ENCODE measurements at places on chromosomes 3 and 15.

DNA sequence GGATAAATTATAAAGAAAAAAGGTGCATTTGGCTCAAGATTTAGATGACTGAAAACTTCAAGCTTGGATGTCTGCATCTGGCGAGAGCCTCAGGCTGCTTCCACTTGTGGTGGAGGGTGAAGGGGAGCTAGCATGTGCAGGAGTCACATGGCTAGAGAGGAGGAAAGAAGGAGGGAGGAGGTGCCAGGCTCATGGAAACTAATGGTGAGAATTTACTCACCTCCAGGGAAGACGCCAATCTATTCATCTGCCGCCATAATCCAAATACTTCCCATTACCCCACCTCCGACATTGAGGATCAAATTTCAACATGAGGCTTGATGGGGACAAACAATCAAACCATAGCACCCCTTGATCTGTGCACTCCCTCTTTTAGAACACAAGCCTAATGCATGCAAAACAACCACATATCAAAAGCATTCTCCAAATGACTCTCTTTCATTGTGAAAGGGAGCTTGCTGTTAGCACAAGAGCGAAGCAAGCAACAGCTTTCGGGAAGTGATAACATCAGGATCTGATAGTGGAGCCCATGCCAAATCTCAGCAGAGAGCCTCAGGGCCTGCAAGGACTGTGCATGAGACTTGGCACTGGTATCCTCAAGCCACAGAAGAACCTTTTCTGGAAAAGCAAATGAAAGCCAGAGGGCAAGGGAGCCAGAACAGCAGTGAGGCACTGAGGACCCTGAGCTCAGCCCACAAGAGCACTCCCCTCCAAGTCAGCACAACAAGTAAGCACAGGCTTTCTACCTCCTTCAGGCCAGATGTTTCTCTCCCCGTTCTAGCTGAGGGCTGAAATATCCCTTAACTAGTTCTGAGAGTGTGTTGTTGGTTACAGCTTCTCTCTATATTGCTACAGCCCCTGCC, 50.2 kb upstream of the THBS1 start:
- DNase-seq, result no peak

DNA sequence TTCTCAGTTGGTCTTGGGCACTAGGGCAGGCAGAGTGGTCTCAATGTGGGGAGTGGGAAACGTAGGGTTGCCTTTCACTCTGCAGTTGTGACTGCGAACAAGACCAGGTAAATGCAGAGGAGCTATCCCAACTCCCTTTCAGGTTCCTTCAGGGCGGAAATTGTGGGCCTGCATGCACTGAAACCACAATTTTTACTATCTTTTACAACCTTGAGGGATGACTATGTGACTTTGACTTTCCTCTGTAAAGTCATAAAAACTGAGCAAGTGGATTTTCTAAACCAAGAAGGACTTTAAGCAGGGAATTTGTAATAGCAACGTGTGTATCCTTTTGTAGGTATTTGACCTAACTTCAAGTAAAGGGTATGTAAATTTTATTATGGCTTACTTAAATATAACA, 171.4 kb upstream of the CADPS start:
- no peak for DNase-seq

- no peak for DNase-seq
Observed at GRCh38 chr3:37901721-37902120, 40.0 kb downstream of the CTDSPL start.

DNA sequence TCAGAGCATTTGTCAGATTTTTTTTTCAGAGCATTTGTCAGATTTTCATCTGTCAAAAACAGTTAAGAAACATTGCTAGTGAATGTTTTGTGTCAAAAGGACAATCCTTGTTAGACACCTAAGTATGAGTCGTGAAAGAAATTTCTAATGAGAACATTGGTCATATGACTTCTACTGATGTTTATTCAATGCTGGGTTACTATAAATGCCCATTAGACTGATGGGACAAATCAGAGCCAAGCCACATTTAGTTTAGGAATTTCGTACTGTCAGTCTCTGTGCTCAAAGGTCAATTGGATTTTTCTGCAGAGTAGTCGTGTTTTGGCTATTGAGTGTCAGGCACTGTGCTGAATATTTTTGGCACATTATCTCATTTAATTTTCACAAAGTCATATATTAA, 31.6 kb downstream of the TSC22D2 start:
- no peak for DNase-seq

DNA sequence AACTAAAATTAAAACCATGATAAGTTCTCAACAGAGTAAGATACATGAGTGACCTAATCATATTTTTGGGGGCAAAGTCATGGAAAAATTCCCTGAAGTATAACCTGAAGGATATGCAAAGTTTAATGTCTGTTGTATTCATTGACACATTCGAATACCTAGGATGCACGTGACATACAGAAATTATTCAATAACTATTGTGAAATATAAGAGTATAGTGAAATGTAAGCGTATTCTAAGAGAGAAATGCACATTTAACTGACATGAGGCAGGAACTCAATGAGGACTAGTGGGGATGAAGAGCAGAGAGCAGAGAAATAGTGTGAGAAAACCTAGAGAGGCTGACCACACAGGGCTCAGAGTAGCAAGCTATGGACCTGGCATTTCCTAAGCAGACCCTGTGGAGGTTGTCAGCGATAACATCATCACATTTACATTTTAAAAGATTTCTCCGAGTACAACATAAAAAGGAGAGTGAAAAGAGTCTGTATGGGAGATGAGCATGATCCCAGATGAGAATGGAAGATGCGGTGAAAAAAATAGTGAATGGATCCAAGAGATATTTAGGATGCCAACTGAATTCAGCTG, 588.8 kb downstream of the MAGI1 start:
- no peak for DNase-seq

GRCh38 chr15:57035664-57036063, 117.2 kb downstream of the TCF12 start:
- no peak for DNase-seq

DNA sequence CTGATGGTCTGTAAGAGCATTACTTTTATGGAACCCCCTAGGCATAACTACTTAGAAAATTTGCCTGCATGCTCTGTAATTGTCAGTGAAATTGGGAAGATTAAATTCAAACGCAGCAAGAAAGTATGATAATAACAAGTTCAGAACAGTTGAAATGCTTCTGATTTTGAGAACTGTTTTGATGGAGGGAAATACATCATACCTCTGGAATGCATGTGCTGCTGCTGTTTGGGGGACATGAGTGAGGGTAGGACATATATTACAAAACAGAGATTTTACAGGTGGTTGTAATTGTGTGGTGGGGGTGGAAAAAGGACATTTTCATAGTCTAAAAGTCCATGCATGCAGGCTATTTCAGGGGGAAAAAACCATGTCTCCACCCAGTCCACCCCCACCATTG, 135.0 kb upstream of the DPH6 start:
- no peak for DNase-seq

- DNase-seq, result no peak
Observed at GRCh38 chr3:128408693-128409623, 57.7 kb downstream of the DNAJB8 start.

DNA sequence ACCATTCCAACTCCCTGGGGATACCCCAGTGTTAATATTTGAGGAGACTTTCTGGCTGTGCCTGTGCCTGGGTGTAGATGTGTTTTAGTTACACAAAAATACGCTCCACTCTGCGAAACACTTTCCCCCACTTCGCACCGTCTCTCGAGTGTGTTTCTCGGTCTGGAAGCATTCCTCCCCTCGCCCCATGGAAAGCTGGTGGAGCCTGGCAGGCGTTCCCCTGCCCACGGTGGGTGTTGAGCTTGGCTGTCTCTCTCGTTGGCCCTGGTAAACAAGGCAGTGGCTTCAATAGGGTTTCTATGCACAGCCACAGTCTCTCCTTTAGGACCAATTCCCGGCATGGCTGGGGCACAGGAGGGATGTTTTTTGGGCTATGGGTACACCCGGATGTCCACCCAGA, 19.3 kb downstream of the IQSEC1 start:
- no peak for DNase-seq

DNA sequence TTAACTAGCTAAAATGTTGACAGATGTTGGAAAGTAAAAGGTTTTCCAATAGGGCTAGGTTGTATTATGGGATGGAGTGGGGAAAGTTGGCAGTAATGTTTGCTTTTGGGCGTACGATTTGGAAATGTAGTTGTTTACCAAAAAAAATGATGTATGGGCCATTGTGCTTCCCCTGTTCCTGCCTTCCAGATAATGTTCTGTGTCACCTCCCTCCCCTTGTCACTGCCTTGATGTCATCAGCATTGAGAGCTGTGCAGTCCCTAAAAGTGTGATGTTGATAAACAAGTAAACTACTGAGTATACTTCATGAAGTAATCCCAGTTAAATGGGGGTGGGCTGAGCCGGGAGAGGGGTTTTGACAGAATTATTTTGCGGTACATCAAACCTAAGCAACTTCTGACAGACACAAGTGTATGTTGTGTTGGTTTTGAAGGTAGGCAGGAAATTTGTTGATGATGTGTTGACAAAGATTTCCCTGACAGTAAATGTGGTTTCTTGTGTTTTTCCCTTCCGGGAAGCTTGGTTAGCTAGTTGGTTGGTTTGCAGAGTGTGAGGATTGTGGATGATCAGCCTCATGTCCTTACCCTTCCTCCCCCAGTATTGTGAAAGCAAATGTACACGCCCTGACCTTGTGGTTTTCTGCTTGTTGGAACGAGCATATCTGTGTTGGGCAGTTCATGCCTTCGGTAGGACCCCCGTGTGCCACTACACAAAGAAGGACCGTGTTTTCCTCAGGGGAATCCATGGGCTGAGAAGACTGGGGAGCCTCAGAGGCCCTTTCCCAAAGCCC, 87.3 kb downstream of the PGPEP1L start:
- DNase-seq, result no peak

DNA sequence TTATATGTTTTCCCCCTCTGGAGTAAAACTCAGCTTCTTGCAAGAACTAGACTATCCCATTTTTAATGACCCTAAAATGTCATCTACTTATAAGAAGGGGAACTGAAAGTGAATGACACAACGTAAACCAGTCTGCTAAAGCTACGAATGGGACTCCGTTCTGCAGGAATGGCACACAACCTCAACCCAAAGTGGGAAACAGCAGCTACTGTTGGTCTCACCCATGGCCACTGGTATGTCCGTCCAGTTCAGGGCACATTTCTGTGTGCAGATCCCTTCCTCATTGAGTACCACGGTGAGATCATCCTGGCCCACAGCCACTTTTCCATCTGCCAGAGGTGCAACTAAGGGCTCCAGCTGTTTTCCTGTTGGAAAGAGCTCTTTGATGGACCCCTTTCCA, 23.8 kb downstream of the VPS39 start:
- no peak for DNase-seq

DNA sequence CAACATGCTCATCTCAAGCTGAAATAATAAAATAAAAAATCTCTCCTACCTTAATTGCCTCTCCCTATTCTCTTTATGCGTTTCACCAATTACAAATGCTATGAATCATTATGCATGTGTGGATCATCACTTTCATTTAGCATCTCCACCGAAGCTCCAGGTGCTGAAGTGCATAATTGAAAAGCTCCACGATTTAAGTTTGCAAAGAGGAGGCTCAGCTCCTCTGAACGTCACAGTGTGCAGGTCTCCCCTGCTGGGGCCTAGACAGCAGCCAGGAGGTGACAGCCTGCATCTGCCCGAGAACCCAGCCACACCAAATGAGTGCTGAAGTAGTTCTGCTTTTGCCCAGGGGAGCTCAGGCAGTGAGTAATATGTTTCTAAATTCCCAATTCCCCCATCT, 60.5 kb upstream of the GLCE start:
- DNase-seq, result no peak

DNA sequence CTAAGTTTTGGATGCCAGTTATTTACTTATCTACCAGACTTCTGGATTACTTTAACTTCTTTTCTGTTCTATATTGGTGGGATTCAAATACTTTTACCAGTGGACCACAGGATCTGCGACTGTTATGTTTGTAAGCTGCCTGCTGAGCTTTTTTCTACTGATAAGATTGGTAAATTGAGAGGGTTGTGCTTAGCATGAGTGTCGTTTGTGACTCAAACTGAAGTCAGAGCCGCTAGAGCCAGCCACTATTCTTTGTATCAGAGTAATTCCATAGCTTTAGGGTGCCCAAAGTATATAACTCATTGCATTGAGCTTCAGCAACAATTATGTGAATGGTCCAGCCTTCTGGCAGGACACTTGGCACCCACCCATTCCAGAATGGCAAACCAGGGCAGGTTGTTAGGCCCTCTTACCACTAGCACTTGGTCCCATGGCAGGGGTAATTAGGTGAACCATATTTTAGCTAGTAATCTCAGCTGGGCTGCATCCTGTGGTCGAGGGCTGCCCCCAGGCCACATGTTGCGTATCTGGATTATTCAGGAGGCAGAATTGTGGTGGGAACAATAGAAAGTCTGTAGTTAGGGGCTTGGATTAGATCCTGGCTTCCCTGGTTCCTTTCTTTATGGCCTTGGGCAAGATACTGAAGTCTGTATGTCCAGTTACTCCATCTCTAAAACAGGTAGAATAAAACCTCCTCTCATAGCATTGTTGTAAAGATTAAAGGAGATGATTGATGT, 6.0 kb downstream of the PLCL2 start:
- no peak for DNase-seq
